ENCODE measurements at places on chromosomes 16 and 17.

- DNase-seq: no peak
Measured at GRCh38 chr17:53191878-53192277, 630.8 kb upstream of the KIF2B start.

DNA sequence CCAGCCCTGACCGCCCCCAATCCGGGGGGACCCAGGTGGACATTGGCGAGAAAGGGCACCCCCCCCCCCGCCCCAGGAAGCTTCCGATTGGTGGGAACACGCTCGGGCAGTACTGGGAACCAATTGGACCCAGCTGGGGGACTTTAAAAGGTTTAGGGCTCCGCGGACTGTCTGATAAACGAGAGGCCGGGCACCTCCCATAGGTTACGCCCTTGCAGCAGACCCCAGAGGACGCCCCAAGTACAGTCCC, 245 bp downstream of the TMEM256 start:
- no peak for DNase-seq

DNA sequence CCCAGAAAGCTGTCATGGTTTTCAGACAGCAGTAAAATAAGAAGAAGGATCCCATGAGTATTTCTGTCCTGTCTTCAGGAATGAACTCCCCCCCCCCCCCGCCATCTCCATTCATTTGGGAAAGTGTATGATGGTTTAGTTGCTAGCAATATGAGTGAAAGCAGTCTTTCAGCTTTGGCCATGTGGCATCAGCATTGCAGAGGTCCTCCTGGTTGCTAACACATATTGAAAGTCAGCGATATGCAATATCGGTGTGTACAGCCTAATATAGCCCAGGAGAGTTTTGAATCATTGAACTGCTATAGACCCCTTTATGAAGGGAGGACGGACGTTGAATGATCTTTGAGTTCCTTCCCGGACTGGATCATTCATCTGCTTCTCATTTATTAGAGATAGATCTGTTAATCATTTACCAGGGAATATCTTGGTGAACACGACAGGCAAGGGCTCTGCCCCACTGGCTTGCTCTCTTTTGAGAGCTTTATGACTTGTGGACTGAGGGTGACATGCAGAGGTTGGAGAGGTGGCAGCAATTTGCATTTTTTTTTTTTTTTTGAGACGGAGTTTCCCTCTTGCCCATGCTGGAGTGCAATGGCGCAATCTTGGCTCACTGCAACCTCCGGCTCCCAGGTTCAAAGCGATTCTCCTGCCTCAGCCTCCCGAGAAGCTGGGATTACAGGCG, 25.2 kb downstream of the DEF8 start:
- no peak for DNase-seq

DNA sequence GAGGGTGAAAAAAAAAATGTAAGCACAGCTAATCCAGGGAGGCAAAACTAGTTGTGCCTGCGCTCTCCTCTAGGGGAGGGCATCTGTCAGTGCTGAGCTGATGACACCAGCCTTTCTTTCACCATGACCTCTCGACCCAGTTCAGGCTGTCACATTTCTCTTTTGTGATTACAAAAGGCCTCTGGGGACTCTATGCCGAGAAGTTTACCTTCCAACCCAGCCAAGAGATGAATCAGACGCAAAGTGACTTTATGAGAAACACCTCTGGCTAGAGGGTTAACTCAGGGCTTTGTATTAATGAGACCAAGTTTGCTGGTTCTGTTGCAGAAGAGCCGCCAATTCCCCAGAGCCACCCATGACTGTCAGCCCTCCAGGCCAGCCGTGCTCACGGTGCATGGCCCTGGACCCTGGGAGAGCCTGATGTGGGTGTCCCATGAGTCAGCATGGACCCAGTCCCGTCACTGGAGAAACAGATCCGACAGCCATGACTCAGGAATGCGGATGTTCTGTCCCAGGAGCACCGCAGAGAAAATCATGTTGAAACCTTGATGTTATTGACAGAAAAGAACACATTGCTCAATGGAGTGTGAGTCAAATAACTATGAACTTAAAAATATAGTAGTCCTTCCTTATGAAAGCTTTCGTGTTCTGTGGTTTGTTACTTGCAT, 437.2 kb downstream of the HS3ST3B1 start:
- DNase-seq: no peak

DNA sequence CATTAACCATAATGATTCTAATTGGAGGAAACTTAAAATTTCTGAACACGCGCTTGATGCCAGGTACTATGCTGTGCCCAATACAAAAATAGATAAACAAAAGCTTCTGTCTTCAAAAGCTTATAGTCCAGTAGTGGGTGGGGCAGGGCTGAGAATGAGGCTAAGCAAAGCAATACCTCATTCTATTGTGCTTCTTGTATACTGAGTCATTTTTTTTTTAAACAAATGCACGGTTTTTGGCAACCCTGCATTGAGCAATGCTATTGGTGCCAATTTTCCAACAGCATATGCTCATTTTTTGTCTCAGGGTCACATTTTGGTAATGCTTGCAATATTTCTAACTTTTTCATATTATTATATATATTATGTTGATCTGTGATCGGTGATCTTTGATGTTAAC, 34.7 kb upstream of the HNF1B start:
- no peak for DNase-seq

DNA sequence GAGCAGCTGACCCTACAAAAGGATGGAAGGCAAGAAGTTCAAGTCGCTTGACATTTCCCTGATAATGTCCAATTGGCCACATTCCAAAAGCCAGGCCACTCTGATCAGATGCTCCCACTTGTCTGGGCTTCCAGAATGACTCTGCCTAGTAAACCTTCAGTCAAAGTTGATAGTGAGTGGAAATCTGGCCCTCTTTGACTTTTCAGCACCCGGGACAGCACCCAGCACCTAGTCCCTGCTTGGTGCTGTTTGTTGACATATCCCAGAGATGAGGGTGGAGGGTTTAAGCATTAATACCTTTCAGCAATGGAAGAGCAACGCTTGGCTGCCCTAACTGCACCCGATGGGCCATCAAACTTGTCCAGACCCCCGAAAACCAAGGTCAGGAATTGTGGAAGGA, 131.3 kb downstream of the AIPL1 start:
- DNase-seq: no peak

GRCh38 chr17:48994549-48995303, 2.5 kb upstream of the IGF2BP1 start:
- DNase-seq: no peak

DNA sequence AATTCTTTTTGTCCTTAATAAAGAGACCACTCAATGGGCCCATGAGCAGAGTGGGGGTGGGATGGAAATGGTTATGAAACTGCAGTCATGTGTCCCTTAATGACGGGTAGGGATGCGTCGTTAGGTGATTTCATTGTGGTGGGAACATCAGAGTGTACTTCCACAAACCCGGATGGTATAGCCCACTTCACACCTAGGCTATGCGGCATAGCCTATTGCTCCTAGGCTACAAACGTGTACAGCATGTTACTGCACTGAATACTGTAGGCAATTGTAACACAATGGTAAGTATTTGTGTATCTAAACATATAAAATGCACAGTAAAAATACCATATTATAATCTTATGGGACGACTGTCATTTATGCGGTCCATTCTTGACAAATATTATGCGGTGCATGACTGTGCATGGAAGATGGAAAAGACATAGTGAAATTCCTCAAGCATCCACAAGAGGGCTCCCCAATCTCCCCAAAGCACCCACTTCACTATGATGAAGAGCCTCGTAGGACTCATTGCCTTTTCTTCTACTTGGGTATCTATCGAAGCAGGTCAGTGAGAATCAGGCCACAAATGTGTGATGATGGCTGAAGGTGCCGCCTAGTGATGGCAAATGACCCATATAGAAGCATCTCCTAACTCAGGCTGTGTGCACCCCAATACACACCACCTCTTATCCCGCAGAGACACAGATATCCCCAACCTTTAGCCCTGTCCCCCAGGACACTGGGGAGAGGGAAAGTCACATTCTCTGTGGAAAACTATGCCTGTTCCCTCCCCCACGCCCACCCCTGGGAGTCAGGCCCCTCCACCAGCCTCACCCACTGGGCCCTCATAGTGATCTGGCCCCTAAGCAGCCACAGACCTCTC, 43.5 kb downstream of the TBX21 start:
- DNase-seq: peak; percentile 15

DNA sequence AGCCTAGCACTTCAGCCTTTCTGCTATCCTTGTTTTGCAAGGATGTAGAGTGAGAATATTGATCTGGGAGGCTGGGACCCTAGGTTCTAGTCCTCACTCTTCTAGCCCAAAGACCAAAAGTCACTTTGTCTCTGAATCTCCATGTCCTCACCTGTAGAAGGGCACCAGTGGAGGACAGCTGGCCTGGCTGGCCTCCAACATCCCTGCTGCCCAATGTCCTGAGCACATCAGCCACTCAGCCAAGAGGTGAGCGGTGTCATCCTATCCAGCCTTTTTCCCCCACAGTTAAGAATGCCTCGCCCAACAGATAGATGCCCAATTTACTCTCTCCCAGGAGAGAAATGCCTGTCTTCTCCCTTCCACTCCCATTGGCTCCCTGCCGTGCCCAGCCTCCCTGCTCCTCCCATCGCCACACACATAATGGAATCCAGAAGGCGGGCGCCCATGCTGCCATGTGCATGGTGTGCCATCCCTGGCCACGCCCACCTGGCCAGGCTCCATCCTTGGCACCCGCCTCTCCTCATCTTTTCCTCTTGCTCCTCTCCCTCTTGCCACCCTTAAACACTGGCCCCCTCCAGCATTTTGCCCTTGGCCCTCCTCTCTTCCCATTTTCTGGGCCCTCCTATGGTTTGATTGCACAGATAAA, 157.3 kb upstream of the SDK2 start:
- DNase-seq: no peak

Measured in activated CD8-positive, alpha-beta memory T cell treated with anti-CD3 and anti-CD28 coated beads for 1 hour (primary cell).